ENCODE measurements at places on chromosomes 1 and 21.

DNA sequence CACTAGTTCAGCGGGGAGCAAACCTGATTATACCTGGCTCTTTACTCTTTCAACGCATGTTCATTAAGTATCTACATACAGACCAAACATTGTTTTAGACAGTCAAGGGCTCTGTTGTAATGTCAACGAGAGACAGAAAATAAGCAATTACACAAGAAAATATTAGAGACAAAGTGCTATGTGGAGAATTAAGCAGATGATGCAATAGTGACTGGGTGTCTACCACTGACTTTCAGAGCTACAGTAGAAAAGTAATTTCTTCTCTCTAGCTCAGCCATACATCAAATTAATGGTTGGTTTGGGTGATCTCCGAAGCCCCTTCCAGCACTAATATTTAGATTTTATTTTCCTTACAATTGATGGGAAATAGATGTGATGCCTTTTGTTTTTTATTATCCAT, 23.3 kb downstream of the FYB2 start:
- no peak overlapping the region for H3K4me3 ChIP-seq
- H3K36me3 ChIP-seq, result no peaks in the 10 kb centered on the region
- no peak for DNase-seq

DNA sequence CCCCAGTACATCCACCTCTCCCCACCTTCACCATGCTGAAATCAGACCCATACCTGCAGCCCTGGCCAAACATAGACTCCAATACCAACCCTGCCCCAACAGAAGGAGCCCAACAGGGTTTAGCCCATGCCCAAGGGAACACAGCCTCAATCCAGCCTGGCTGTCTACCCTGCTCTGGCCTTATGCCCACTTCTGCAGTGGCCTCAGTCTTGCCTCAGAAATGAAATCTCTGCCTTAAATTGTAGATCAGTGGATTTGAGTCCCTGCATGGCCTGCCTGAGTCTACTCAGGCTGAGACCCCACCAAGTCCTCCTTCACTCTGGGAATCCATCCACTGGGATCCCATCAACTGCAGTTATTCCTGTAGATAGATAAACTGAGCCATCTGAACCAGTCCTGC, 97.6 kb upstream of the GJB5 start:
- DNase-seq, result no peak
- H3K4me3 ChIP-seq, result no peak overlapping the region
- no peak overlapping the region for H3K27ac ChIP-seq
- no peaks in the 10 kb centered on the region for H3K36me3 ChIP-seq

DNA sequence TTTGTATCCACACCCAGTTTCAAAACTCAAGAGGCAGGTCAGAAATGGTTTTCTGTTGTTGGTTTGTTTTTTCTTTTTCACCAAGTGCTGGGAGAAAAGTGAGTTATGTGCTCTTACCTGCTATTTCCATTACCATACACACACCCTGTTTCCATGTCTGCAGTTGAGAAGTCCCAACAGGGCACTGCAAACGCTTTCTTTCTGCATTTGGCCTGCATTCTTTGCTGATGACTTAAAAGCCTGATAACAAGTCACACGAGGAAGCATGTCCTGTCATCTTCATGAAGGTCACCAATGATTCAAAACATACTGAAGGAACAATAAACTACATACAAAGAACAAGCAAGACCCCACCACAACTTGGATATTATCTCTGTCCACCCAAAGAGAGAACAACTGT, 24.8 kb upstream of the KCNE1 start:
- H3K27me3 ChIP-seq, result no peaks in the 10 kb centered on the region
- peaks cover 26% of the 10 kb centered on the region for H3K36me3 ChIP-seq
- H3K4me3 ChIP-seq, result no peak overlapping the region

GRCh38 chr1:15836772-15837669, 10.5 kb upstream of the SPEN start:
- H3K4me1 ChIP-seq, result peaks cover 4% of the 10 kb centered on the region
- H3K27me3 ChIP-seq, result no peaks in the 10 kb centered on the region
- H3K4me3 ChIP-seq, result peak overlapping the region; percentile 93
- peak overlapping the region; percentile 99 for H3K27ac ChIP-seq
- DNase-seq, result peak; percentile 88

GRCh38 chr21:36255663-36256062, 64.3 kb upstream of the MORC3 start:
- H3K27ac ChIP-seq, result peak overlapping the region; percentile 97
- H3K4me1 ChIP-seq, result peaks cover 77% of the 10 kb centered on the region
- H3K4me3 ChIP-seq, result peak overlapping the region; percentile 84
- H3K27me3 ChIP-seq, result no peaks in the 10 kb centered on the region
- peaks cover 45% of the 10 kb centered on the region for H3K36me3 ChIP-seq
- peak; percentile 26 for DNase-seq

DNA sequence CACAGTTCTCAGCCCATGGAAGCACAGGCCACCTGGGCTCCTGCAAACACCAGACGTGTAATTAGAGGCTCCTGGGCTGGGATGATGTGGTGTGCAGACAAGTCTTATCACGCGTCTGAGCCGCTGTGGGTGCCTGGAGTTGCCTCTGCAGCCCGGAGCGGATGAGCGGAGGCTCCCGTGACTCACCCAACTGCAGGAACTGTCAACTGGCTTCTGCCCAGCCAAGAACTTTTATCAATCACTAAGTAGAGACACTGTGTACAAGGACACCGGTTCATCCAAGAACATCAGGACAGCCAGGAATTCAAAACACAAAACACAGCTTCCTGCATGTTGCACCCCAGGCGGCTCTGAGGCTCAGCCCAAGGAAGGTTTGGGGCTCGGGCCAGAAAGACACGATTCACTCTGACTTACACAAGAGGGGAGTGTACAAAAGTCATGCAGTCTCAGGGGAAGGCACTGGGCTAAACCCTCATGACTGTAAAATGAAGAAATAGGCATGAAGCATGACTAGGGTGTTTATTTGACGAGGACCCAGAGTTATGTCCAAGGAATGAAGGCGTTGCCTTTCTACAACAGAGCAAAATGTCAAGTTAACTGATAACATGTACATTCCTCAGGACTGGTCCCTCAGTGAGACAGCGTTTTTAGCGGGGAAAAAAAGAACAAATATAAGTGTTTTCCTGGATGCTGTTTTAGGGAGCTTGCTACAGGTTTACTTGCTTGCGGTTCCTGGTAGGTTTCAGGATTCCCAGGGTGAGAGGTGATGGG, 21.1 kb downstream of the ERRFI1 start:
- H3K4me1 ChIP-seq, result no peaks in the 10 kb centered on the region
- no peak overlapping the region for H3K4me3 ChIP-seq
- no peak overlapping the region for H3K27ac ChIP-seq
- H3K36me3 ChIP-seq, result peaks cover 12% of the 10 kb centered on the region
- H3K27me3 ChIP-seq, result no peaks in the 10 kb centered on the region

GRCh38 chr1:164423136-164423535, 135.8 kb upstream of the PBX1 start:
- no peaks in the 10 kb centered on the region for H3K27me3 ChIP-seq
- H3K27ac ChIP-seq, result no peak overlapping the region
- DNase-seq, result no peak
- H3K36me3 ChIP-seq, result no peaks in the 10 kb centered on the region
- H3K4me1 ChIP-seq, result no peaks in the 10 kb centered on the region
- H3K4me3 ChIP-seq, result no peak overlapping the region

DNA sequence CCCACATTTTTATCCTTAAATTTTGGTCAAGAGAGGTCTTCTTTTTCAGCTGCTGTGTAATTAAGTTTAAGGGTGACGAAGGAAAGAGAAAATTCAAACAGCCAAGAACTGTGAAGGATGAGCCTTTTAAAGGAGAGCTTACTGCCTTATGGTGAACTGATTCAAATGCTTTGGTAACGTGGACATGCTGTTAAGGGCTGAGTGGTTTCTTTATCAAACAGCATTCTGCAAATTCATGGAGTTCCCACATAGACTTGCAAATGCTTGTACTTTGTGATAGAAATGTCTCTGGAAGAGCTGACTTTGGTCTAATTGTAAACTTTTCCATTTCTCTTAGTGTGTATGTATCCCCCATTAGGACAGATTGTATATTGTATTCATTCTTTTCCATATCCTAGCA, 93.8 kb downstream of the CHD1L start:
- no peaks in the 10 kb centered on the region for H3K36me3 ChIP-seq

DNA sequence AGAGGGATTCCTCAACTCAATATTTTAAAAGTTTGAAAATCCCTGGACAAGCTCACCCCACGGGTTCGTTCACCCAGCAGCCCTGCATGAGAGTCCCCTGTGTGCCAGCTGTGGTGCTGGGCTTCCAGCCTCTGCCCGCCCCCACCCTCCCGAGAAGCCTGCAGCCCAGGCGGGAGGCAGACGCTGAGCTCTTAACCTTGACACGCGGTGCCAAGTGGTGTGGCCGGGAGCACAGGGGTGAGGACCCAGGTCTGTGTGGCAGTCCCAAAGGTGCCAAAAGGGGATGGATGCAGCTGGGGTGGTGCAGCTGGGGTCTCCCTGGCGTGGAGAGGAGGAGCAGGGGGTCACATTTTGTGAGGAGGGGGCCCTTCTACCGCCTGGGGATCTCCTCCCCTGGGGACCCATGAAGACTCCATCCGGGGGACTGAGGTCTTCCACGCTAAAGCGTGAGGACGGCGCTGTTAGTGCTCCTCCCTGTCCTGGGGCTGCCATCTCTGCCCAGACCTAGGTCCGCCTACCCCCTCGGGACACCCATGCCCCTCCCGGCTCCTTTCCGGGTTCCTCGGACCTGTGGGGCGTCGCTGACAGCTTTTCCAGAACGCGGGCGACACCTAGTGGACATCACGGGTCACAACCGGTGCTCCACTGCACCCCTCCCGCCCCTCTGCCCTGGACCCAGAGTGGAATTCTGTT, 12.9 kb downstream of the PLA2G2F start:
- H3K36me3 ChIP-seq, result no peaks in the 10 kb centered on the region
- H3K27me3 ChIP-seq, result peaks cover 21% of the 10 kb centered on the region
- peak overlapping the region; percentile 82 for H3K4me3 ChIP-seq
- peak overlapping the region; percentile 87 for H3K27ac ChIP-seq
- peaks cover 22% of the 10 kb centered on the region for H3K4me1 ChIP-seq

DNA sequence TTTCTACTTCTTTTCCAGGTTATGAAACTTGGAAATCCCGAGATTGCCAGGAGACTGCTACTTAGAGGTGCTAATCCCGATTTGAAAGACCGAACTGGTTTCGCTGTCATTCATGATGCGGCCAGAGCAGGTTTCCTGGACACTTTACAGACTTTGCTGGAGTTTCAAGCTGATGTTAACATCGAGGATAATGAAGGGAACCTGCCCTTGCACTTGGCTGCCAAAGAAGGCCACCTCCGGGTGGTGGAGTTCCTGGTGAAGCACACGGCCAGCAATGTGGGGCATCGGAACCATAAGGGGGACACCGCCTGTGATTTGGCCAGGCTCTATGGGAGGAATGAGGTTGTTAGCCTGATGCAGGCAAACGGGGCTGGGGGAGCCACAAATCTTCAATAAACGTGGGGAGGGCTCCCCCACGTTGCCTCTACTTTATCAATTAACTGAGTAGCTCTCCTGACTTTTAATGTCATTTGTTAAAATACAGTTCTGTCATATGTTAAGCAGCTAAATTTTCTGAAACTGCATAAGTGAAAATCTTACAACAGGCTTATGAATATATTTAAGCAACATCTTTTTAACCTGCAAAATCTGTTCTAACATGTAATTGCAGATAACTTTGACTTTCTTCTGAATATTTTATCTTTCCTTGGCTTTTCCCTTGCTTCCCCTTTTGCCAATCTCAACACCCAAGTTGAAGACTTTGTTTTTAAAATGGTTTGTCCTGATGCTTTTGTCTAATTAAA, 4.0 kb downstream of the CDKN2C start:
- no peak for DNase-seq
- no peak overlapping the region for H3K27ac ChIP-seq
- no peak overlapping the region for H3K4me3 ChIP-seq
- H3K4me1 ChIP-seq, result peaks cover 30% of the 10 kb centered on the region
- peaks cover 34% of the 10 kb centered on the region for H3K27me3 ChIP-seq

DNA sequence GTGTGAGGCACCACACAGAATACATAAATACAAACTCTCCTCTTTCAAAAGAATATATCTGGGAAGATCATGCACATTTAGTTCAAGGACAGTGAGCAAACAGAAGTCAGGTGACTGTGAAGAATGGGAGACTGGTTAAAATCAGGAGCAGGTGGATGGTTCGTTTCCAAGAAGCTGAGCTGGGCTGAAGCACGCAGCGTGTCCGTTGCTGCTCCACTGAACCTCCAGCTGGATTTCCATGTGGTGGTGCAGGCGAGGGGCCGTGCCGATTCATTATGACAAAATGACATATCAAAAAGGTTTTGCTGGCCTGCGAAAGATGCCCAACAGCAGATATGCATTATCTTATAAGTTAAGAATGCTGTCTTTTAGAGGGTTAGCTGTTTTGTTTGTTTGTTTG, 66.0 kb downstream of the OLIG1 start:
- no peak overlapping the region for H3K27ac ChIP-seq
- H3K36me3 ChIP-seq, result no peaks in the 10 kb centered on the region
- no peak for DNase-seq
- no peak overlapping the region for H3K4me3 ChIP-seq
- peaks cover 30% of the 10 kb centered on the region for H3K27me3 ChIP-seq

DNA sequence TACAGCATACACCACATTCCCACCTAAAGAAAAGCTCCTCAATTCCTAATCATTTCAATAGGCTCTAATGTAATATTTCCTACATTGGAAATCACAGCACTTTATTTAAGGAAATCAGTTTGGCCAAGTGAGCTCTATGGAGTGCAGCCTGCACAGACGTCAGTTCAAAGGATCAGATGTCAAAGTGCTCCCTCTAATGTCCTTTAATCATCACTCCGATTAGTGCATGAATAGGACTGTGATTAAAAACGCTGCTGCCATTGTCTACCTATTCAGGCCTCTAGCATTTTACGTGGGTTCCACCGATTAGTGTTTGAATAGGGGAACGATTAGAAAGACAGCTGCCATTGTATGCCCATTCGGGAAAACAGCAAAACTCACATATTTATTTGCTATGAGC, 50.2 kb downstream of the DPYD start:
- no peak for DNase-seq
- H3K27ac ChIP-seq, result no peak overlapping the region
- H3K27me3 ChIP-seq, result no peaks in the 10 kb centered on the region
- H3K4me3 ChIP-seq, result no peak overlapping the region

DNA sequence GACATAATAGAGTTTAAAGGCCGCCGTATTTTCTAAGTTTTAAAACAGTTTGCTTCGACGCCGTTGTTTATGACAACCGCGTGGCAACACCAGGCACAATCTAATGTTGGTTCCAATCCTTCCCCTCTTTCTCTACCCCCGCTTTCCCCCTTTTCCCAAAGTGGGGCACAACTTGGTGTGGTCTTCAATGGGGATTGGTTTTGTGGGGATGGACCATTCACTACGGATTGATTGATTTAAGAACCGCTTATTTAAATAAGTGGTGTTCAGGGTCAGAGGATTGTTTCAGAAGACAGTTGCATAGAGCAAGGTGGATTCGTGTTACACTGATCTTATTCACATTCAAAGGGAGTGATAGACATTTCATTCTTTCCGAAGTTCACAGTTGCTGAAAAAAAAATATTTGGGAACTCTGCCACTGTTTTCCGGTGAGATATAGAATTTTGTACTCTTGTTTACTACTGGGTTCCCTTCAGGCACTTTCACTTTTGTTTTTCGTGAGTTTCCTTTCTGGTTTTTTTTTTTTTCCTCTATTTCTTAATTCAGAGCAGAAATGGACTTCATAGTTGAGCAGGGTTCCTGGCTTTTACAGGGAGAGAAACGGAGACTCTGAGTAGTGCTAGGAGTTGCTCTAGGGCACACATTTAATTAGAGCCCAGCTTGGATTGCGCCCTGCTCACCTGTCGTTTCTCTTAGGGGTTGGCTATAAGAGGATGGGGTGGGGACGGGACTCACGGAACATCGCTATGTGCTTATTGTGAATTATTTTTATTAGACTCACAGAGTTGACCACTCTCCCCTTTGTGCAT, 79.6 kb upstream of the AK4 start:
- peaks cover 4% of the 10 kb centered on the region for H3K36me3 ChIP-seq
- peak overlapping the region; percentile 99 for H3K27ac ChIP-seq
- peaks cover 20% of the 10 kb centered on the region for H3K4me1 ChIP-seq
- no peak for DNase-seq
- no peaks in the 10 kb centered on the region for H3K27me3 ChIP-seq
- H3K4me3 ChIP-seq, result peak overlapping the region; percentile 98

Measured in stimulated activated naive B cell treated with anti-CD40 and anti-IgM and Interleukin-4, amounts not matched to agents 10 μg/mL and 1 μg/mL and 100 μg/mL, for 72 hours (primary cell).